Choroid plexus epithelial cell (primary cell): ENCODE measurements at places on chromosomes 4 and X.

DNA sequence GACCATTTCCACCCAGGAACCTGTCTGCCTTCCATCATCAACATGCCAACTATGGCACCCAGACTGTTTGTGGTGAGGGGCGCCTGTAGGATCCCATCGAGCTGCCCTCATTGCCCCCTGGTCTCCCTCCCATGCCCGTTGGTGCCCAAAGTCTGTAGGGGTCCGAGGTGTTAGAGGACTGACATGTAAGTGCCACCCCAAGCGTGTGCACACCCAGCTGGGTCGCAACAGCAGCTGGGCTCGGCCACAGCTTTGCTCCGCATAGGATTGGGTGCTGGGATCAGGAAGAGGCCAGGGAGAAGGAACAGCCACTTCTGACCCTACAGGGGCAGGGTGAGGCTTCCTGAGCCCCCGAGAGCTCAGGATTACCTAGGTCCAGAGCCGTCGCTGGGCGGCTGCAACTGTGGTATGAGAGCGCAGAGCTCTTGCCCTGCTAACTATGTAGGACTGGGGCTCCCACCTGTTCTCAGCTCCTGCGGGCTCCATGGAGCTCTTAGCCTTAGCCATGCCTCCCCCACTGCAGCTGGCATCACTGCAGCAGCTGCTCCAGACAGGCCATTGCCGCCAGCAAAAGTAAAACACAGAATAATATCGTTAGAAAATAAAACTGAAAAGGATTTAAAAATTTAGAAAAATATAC is 1160.3 kb downstream of the FSTL5 start:
- DNase-seq = no peak

DNA sequence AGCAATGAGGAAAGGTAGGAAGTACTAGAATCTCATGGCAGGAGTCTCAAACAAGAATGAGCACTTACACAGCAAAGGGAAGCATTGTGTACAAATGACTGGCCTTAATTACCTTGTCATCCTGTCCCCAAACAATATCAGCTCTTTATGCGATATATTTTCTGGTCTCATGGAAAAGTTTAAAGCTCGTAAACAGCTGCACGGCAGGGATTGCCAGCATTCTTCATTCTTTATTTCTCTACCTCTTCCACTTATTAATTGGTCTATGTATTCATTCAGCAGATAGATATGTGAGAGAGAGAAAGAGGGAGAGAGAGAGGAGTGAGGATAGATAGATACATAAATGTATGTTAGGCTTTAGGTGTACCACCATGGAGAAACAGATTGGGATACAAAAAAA is 155.8 kb upstream of the FAT4 start:
- DNase-seq = no peak

DNA sequence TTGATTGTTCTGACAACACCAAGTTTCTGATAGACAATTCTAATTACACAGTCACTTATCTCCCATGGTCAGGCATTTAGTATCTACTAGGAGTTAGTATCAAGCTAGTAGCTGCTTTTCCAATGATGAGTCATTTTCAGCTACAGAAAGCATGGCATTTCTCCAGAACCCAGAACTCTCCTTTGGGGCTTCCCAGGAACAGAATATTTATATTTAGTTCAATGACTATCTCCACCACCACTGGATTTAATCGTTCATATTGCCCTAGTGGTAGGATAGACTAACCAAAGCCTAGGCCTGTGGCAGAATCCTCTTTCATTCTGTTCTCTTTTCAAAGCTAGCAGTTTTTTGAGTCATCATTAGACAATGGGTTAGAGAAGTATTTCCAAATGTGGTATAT is 569.4 kb downstream of the GABRG1 start:
- DNase-seq = peak; percentile 2

DNA sequence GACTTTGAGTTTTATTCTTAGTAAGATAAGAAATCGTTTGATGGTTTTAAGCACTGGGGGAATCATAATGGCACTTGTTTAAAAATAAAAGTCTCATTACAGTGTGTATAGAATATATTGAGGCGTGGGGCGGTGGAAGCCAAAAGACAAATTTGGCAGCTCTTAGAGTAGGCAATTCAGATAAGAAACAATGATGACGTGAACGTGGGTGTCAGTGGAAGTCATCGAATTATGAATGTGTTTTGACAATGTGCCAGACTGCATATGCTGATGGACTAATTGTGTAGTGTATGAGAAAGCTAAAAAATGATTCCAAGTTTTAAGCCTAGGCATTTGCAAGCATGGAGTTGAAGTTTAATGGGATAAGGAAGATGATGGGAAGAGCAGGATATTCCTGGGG is 35.8 kb downstream of the SPANXD start:
- no peak for DNase-seq
